ENCODE measurements at places on chromosomes 7 and 10.

- no peak for DNase-seq
Observed at GRCh38 chr7:39958038-39958437, 8.0 kb downstream of the CDK13 start.

DNA sequence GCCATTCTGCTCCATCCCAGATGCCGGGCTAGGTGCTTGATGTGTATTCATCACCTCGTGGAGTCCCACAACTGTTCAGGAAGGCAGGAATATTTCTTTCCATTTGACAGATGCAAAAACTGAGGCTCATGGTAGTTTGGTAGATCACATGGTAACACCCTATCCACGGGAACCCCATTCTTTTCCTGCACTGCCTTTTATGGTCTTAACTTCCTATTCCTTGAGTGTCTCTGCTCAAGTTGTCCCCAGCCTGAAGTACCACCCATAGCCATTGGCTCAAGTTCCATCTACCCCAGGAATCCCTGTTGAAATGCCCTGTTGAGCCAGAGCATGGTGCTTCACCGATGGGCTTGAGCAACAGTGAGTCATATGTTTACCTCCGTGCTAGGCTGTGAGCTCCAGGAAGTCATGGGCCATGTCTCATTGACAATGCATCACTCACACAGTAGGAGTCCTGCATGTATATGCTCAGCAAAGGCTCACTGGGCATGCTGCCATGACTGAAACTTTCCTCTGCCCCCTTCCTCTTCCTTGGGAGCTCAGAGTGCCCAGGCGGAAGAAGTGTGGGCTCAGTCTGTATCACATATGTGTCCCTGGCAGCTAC, 71.7 kb upstream of the ADAM12 start:
- DNase-seq: no peak

- DNase-seq: no peak
Observed at GRCh38 chr10:133454204-133454893, 604 bp downstream of the SCART1 start.

GRCh38 chr7:158343936-158344455, 243.6 kb downstream of the PTPRN2 start:
- DNase-seq: no peak

GRCh38 chr10:12198156-12198555, 2.2 kb downstream of the CDC123 start:
- DNase-seq: no peak

DNA sequence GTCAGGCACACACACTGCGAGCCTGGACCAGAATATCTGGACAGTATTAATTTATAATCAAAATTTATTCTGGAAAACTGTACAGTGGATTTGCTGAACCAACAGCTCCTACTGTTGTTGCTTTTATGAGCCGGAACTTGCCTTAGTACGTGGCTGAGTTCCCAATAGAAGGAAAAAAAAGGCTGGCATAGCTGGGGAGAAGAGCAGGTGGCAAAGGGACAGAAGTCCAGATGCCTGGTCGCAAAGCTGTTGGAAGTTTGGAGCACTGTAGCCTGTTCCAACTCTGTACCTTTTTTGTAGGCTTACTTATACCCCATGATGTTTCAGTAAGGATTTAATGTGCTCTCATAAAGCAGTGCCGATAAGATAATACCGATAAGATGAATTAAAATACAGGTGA, 333.8 kb downstream of the ABCA13 start:
- DNase-seq: no peak

DNA sequence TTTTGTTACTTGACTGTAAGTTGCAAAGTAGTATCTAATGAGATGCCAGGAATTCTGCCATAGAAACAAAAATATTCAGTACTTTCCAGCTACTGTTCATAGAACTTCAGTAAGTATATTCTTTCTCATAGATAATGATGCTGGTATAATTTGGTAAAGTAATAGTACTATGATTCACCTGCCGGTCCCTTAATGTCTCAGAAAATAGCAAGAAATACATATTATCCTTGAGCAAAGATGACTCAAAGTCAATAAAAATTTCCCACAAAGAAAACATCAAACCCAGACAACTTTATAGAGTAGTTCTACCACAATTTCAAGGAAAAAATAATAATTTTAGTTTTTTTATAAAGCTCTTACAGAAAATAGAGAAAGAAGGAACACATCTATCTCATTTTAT, 105.4 kb downstream of the EPDR1 start:
- DNase-seq: no peak

DNA sequence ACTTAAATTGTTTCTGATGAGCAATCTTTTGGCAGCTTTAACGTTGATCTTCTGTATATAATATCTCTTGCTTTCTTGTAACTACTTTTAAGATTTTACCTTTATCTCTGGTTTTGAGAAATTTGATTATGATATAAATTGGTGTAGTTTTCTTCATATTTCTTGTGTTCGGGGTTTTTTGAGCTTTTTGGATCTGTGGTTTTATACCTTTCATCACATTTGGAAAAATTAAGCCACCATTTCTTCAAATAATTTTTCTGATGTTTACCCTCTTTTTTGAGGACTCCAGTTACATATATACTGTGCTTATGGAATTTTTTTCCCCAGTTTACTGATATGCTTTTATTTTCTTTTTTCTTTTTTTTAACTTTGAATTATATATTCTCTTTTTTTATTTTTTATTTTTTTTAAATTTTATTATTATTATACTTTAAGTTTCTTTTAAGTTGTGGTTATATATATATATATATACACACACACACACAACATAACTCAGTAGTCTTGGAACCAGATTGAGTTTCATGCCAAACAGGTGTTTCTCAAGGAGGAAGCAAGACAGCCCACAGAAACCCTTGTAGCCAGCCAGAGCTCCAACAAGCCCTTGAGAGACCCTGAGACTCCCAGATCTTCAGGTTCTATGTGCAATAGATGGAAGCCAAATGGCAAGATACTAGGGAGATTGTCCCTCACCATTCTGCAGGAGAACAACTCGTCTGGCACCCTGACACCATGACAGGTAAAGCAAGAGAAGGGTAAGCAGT, 27.5 kb upstream of the NME8 start:
- DNase-seq: no peak

DNA sequence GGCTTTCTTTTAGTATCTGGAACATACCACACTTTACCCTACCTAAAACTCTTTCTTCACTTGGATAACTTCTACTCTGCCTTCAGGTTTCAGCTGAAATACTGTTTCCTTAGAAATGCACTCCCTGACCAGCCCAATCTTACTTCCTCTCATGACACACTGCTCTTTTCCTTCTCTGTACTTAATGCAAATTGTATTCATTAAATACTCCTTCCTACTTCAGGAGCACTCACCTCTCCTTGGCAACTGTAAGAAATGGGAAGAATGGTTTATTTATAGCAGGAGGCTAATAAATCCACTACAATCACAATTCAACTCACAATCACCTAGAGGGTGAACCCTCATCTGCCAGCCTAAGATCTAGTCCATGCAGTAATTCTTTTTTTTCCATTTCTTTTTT, 15.2 kb downstream of the ZCWPW1 start:
- DNase-seq: no peak

- no peak for DNase-seq
Observed at GRCh38 chr7:86963599-86964230, 95.7 kb downstream of the ELAPOR2 start.

- no peak for DNase-seq
Observed at GRCh38 chr10:43273997-43274396, 7.1 kb upstream of the RASGEF1A start.

DNA sequence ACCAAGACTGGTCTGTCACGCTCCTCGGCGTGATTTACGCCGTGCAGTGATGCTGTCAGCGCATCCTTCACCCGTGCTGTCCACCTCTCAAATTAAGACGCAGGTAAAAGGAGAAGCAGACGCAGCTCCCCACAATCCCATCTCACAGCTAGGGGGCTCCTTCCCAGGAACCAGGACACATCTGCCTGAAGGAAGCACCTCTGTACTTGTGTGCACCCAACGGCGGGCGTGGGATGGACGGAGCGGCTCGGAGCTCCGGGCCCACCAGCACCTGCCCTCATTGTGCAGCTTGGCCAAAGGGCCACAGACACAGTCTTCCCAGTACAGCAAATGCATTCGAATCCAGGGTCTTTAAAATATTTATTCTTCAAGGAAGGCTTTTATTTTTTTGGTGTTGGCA, 55.3 kb downstream of the STK32C start:
- DNase-seq: no peak

DNA sequence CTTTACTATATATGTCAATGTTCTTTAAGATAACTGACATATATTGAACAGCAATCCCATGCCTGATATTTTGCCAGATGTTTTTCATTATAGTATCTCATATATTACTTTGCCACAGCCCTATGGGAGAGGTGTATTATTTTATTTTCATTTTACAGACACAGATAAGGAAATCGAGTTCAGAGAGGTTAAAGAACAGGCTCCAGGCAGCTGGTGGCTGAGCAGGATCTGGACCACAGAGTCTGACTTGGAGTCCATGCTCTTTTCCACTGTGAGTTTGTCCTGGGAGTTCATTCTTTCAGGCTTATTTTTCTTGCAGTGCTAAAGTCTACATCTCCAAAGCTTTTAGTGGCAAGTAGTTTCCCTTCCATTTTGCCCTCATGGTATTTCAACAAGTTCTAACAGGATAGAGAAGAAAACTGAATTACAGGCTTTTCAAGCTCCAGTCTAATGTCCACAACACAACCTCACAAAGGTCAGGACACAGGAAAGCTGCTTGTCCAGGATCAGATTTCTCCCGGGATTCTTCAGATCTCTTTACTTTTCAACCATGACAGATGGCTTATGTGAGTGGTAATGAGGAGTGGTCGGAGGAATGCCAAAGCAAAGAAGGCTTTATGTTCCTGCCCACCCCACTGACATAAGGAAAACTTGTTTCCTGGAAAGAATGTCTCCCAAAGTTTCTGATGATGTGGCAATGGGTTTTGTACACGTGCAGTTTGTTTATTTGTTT, 13.1 kb upstream of the SLC35B4 start:
- no peak for DNase-seq

- DNase-seq: no peak
Observed at GRCh38 chr7:122770686-122771335, 68.1 kb upstream of the RNF148 start.

DNA sequence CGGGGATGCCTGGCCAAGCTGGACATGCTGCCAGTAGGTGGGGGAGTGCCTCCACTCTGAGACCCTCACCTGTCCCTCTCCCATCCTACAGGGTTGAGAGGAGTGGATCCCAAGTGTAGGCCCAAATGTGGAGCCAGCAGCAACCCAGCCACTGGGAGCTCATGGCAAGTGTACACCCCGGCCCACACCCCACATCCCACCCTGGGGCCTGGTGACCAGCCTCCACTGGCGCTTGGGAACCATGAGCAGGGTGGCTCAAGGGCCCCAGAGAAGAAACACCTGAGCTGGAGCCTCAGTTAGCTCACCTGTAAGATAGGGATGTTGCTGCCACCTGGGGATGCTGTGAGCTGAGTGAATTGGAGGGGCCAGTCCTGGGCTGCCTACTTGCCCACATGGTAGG, 10.4 kb upstream of the RET start:
- no peak for DNase-seq

DNA sequence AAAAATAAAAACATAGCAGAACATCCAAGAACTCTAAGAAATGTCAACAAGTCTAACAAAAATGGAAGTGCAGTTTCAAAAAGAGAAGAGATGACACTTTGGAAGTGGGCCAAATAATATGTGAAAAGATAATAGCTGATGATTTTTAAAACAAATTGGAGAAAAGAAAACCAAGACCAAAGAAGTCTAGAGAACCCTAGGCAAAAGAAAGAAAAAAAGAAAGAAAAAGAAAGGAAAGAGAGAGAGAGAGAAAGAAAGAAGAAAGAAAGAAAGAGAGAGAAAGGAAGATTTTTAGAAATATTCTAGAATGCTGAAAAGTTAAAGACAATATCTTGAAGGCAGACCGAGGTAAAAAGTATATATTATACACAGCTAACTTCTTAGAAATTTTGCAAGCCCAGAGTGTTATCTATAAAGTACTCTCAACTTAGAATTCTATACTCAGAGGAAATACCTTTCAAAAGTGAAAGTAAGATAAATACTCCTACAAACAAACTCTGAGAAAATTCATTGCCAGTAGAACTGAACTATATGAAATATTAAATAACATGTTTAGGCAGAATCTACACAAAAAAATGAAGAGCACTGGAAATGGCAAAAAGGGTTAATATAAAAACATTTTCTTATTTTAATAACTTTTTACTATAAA, 138.7 kb upstream of the SMIM30 start:
- no peak for DNase-seq

GRCh38 chr7:100822236-100823139, 4.8 kb downstream of the EPHB4 start:
- no peak for DNase-seq

DNA sequence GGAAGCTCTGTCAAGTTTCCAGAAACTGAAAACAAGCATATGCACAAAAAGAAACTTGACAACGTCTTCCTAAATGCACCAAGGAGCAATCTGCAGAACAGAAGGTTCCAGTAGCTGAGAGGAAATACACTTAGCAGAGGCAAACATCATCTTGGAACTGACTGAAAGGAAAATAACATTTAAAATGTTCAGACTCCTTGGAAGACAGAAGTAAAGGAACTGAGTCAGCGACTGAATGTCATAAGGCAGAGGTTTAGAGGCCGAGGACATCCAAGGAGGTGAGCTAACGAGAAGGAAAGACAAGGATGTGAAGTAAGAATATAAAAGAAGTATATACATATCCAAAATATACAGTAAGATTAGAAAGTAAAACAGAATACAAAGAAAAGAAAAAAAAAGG, 24.1 kb downstream of the SEMA3D start:
- no peak for DNase-seq

DNA sequence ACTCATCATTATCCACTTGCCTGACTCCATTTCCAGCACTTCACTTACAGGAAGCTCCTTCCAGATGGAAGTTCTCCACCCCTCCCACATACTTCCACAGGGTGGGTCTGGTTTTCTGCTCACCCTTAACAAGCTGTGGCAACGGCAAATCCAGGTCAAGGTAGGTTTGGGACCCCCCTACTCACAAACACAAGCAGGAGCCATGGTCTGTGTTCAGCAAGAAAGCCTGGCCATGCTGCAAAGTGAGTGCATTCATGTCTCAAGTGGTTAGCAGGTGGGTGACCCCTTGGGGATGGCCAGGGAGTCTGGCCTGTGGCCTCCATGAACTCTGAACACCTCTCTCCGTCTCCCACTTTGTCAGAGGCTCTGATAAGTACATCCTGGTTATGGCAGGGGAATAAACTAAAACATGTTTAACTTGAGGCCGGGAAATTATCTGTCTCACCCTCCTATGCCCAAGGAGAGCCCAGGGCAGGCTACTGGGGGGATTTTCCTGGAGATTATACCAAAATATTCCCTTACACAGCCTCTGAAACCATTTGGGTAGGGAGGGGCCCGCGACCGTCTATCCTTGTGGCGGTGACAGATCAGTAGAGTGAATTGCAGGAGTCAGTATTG, 844 bp downstream of the XPNPEP1 start:
- no peak for DNase-seq

- no peak for DNase-seq
Observed at GRCh38 chr7:36109013-36109627, 43.9 kb upstream of the EEPD1 start.

DNA sequence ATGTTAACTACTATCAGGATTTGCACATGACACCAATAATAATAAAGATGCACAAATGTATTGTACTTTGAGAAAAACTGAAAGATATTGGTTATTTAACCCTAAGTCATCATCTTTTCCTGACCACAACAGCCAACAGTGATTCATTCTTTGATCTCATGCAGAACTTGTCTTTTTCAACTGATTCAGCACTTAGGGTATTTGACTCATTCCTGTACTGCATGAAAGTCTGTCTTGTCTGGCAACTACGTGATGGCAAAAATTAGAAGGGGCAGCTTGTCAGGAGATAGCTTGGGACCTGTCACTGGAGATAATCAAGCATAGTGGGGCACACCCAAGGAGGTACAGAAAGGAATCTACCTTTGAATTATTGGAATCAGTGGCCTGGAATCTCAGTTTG, 77.8 kb upstream of the LRRC17 start:
- no peak for DNase-seq

- no peak for DNase-seq
Observed at GRCh38 chr10:96287392-96288105, 16.2 kb upstream of the BLNK start.

Measured in stimulated activated CD4-positive, alpha-beta T cell treated with anti-CD3 and anti-CD28 coated beads, Interleukin-1b, Interleukin-23, amount 100 ng/mL, for 24 hours (primary cell).